ENCODE measurements at places on chromosomes 12 and 14.
A peak's percentile ranks its signal among the peaks of the same experiment; 100 is the strongest.

DNA sequence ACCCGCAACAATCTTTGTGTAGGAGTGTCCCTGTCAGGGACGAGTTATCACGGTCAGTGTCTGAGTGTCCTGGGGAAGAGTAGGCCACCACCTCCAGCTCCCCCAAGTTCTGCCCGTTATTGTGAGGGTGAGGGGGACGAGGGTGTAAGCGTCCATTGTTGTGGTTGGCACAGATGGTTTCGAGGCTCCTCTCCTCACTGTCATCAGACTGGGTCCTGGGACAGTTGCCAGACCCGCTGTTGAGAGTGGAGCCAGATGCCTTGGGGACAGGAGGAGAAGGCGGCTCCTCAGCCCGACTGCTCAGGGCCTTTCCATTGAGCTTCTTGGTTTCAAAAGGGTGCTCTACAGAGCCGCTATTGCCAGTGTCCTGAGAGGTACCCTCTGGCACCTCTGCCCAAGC lies 74.9 kb upstream of the ACTN1 start:
- DNase-seq, result no peak

- DNase-seq, result no peak
Measured at GRCh38 chr12:61993734-61994345, 266.4 kb upstream of the USP15 start.

- DNase-seq, result peak; percentile 83
Measured at GRCh38 chr12:113334786-113335539, at the start of gene SLC8B1. Gene SLC8B1 (minus strand): TSS chr12:113335109. CDS start chr12:113332878, 2,231 bp downstream.

GRCh38 chr14:87430810-87431209 lies 562.2 kb downstream of the GALC start:
- no peak for DNase-seq

GRCh38 chr12:93125126-93125525 lies 196.0 kb upstream of the EEA1 start:
- DNase-seq, result no peak

DNA sequence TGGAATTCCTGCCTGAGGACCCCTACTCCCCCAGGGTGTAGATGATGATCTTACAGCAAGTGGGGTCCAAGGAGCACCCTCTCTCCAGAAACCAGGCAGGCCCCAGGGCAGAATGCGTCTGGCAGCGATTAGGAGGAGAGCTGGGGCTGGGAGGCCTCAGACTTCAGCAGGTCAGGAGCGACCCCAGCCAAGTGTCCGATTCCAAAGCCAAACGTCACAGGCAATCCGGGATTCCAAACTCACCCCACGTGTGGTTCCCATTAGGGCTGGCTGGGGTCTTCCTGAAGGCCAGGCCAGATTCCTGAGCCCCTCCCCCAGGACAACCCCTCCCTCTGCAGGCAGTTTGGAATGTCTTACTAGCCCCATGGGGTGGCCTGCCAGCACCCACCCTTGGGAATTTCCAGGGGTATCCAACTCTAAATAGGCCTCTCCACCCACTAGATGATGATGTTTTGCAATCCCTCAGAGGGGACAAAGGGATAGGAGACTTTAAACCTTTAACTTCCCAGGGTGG lies 17.3 kb upstream of the FIGNL2 start:
- no peak for DNase-seq

DNA sequence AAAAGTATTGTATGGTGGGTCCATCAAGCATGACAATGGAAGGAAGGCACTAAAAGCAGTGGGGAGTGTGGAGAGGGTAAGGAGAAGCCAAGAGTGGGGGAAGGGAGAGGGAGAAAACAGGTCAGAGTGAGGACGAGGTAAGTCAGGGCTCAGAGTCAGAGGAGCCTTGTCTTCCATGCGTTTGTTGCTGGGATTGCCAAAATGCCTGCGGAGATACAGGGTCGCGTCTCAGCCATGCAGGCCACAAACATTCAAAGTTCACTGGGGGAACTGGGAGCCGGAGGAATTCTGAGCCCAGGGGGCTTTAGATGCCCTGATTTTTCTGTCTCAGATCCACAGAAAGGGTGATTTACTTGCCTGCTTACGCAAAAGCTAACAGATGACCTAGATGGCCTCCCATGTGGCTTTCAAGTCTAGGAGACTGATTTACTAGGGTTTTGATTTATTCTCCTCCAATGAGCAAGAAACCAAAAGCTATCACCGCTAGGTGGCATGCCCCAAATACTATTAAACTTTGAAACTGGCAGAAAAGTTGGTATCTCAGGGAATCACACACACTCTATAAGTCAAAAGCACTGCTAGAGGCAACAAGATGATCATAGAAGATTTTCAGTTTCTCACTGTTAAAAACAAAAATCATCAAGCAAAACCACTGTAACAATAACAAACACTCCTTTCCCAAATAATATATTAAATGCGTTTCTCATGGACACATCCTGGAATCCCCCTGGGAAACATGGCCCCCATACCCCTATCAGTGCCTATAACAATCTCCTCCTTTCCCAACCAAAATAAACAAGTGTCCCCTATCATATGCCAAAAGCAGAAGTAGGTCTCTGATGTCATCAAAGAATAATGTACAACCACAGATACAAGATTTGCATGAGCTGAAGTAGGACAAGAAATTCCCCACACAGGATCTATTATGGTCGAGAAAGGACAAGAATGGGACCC lies 26.6 kb upstream of the MDM1 start:
- peak; percentile 78 for DNase-seq

- DNase-seq, result no peak
Measured at GRCh38 chr12:117226505-117226904, 36.2 kb upstream of the FBXO21 start.

GRCh38 chr12:25558586-25558985 lies 5.5 kb upstream of the LMNTD1 start:
- DNase-seq, result no peak

DNA sequence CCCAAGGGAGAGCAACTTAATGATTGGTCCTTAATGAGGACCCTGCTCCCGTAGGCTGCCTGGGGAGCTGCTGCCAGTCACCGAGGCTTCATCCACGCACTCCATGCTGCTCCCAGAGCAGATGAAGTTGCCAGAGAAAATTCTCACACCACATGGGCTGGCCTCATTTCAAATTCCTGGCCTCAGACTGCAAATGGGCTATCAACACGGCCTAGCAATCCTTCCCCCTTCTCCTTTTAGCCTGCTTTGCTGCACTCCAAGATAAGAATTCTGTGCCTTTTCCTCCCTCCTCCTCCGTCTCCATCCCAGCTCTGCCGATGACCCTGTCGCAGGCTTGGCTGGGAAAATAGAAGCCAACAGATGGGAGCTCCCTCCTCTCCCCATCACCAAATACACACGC lies 10.8 kb upstream of the DGLUCY start:
- DNase-seq, result no peak

DNA sequence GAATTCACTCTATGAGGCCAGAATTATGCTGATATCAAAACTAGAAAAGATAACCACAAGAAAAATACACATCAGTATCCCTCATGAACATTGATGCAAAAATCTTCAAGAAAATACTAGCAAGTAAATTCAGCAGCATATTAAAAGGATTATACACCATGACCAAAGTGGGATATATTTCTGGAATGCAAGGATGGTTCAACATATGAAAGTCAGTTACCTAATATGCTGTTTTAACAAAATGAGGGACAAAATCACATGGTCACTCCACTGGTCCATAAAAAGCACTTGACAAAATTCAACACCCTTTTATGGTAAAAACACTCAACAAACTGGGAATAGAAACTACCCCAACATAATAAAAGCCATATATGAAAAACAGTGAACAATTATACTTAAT lies 40.3 kb downstream of the TECPR2 start:
- DNase-seq, result no peak

DNA sequence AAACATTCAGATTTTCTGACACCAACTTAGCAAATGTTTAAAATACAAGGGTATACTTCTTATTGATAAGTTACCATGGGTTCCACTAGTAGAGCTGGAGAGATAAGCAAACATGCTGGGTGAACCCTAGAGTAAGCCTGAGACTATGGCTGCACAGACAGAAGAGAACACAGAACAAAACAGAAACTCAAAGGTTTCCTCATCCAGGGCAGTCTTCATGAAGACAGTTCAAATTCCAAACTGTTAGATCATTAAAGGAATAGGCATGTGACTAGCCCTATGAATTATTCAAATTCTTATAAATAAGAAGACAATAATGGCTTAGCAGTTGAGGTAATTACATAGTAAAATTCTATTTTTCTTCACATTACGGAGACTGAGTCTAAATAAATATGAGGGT lies 28.1 kb downstream of the BTBD7 start:
- DNase-seq, result no peak

- DNase-seq, result no peak
Measured at GRCh38 chr12:45863332-45863731, 127.0 kb downstream of the SCAF11 start.

DNA sequence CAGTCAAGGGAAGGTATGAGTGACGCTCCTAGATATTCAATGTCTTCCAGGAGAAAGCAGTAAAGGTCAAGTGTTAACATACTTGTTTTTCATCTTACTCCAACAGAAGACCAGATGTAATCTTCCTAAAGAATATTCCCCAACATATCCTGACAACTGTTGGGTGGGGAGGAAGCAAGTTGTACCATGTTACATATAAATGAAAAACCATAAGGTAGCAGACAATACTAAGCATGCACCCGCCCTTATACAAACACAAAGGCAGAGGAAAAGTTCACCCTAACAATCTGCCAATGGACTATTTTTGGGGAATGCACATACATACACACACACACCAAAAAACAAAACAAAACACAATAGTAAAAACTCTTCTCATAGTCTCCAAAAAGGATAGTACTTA lies 90.2 kb upstream of the FERMT2 start:
- no peak for DNase-seq

DNA sequence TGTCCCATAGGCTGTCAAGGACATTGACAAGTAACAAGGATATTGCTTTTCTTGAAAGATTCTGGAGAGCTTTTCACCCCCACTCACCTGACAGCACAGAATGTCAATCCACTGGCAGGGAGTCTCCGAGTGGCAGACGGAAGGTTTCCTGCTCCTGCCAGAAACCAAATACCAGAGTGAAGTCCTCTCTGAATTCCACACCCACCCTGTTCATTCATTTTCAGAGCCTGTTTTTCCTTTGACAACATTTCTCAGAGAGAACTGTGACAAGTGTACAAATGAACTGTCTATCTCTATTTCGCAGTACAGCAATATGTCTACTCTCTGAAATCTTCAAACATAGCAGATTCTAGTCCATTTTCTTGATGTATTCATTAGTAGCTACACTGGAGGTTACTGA lies 26.2 kb upstream of the BICD1 start:
- DNase-seq, result no peak

DNA sequence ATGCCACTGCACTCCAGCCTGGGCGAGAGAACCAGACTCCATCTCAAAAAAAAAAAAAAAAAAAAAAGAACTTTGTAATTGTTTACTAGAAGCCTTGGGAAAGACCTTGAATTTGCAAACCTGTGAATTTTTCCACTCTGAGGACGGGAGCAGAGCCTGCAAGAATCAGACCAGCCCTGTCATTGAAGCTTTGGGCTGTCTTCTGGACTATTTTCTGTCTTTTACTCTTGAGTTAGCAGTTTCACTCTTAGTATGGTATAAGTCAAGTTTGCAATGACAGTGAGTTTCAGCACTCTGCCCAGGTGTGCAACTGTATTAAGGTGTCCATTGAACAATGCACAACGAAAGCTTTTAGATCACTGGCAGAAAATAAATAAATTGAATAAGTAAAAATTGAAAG lies 81.4 kb upstream of the KRAS start:
- no peak for DNase-seq

- DNase-seq, result no peak
Measured at GRCh38 chr12:115640929-115641328, 636.6 kb downstream of the MED13L start.

DNA sequence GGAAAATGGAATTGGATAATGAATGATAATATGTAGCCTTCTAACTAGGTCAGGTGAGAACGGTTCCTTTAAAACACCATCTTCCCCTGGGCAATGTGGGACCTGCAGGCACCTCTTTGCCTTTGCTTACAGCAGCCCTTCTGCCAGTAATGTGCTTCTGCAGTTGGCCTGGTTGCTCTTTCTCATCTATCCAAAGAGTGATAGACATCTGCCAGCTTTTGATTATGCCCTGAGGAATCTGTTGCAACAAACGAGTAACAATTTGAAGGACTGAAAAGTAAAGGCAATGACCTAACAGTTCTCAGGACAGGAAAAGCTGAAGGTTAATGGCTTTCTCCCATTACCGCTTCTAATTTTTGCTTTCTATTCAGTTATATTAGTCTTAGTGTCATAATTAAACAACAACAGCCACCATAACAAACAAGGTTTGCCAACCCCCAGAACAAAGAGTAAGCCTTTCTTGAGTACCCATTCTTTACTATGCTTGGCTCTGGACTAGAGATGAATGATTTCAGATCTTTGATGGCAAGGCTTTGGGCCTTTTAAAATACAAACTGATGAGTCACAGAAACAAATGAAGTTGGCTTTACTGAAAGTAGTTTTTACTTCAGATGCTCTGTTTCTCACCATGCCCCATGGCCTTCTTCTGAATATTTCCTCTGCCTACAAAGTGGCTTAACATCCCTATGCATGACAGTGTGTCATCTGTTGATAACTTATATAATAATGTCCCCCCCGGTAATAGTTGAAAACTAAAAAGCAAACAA lies 76.1 kb upstream of the KRR1 start:
- no peak for DNase-seq

- no peak for DNase-seq
Measured at GRCh38 chr12:23493672-23494071, 455.8 kb downstream of the SOX5 start.
